ENCODE measurements at places on chromosomes 12 and 14.

- H3K36me3 ChIP-seq, result no peaks in the 10 kb centered on the region
- no peaks in the 10 kb centered on the region for H3K27me3 ChIP-seq
- no peak overlapping the region for H3K27ac ChIP-seq
- no peak overlapping the region for H3K4me3 ChIP-seq
Observed at GRCh38 chr12:18859400-18859799, 121.5 kb downstream of the CAPZA3 start.

DNA sequence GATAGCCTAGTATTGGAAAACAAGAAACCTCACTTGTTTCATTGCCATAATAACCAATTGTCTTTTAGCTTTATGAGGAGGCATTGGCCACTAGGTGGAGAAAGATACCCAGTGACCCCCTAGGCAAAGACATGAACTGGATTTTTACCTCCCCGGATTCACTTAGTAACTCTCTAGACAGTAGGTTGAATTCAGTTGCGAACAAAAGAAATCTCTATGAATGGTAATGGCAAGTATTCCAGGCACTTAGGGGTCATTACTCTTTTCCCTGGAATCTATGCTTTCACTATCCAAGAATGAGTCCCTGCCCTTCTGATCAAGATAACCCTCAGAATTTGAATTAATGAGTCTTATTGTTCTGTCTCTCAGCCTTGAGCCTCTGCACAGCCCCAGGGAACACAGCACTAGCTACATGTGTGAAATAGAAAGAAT is 29.5 kb upstream of the RHOJ start:
- H3K27ac ChIP-seq, result no peak overlapping the region
- no peaks in the 10 kb centered on the region for H3K27me3 ChIP-seq
- H3K36me3 ChIP-seq, result no peaks in the 10 kb centered on the region

- no peak for ATAC-seq
- H3K27me3 ChIP-seq, result peaks cover 78% of the 10 kb centered on the region
Observed at GRCh38 chr12:130336723-130337487, 782 bp upstream of the PIWIL1 start.

GRCh38 chr14:75794615-75795038 is 133.6 kb downstream of the TTLL5 start:
- no peaks in the 10 kb centered on the region for H3K36me3 ChIP-seq
- no peaks in the 10 kb centered on the region for H3K27me3 ChIP-seq
- no peak overlapping the region for H3K27ac ChIP-seq
- no peak overlapping the region for H3K4me3 ChIP-seq
- ATAC-seq, result peak; percentile 74
- no peaks in the 10 kb centered on the region for H3K4me1 ChIP-seq

DNA sequence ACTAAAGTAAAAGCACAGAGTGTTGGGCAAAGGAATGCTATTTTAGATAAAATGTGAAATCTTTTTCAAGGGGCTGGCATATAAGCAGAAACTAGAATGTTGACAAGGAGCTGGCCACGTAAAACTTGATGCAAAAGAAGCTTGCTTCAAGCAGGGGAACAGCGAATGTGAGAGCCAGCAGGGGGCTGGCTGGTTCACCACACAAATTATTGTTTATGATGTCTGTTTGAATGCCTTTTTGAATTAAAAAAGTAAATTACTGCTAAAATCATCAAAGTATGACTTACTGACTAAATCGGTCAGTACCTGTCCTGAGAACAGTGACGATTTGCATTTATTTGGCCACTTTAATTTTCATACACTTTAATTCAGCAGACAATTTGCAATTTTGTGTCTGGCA is 38.9 kb upstream of the TMTC2 start:
- H3K4me1 ChIP-seq, result no peaks in the 10 kb centered on the region
- no peak overlapping the region for H3K27ac ChIP-seq
- no peak overlapping the region for H3K4me3 ChIP-seq
- no peaks in the 10 kb centered on the region for H3K36me3 ChIP-seq
- no peaks in the 10 kb centered on the region for H3K27me3 ChIP-seq

- H3K27me3 ChIP-seq, result no peaks in the 10 kb centered on the region
- no peak for ATAC-seq
- H3K36me3 ChIP-seq, result no peaks in the 10 kb centered on the region
- no peak overlapping the region for H3K27ac ChIP-seq
- H3K4me1 ChIP-seq, result no peaks in the 10 kb centered on the region
- H3K4me3 ChIP-seq, result no peak overlapping the region
Observed at GRCh38 chr12:91663744-91664143, 481.1 kb upstream of the DCN start.

GRCh38 chr12:26723379-26724308 is 109.3 kb downstream of the ITPR2 start:
- peak overlapping the region; percentile 47 for H3K27ac ChIP-seq
- no peaks in the 10 kb centered on the region for H3K36me3 ChIP-seq
- H3K4me1 ChIP-seq, result peaks cover 7% of the 10 kb centered on the region
- H3K4me3 ChIP-seq, result no peak overlapping the region

GRCh38 chr14:101073598-101073965 is 170.1 kb upstream of the RTL1 start:
- H3K27me3 ChIP-seq, result peaks cover 76% of the 10 kb centered on the region
- peaks cover 2% of the 10 kb centered on the region for H3K4me1 ChIP-seq
- no peak overlapping the region for H3K27ac ChIP-seq
- H3K4me3 ChIP-seq, result no peak overlapping the region
- no peak for ATAC-seq
- H3K36me3 ChIP-seq, result no peaks in the 10 kb centered on the region

GRCh38 chr12:59834659-59835474 is 239.0 kb downstream of the SLC16A7 start:
- no peak overlapping the region for H3K27ac ChIP-seq
- no peaks in the 10 kb centered on the region for H3K27me3 ChIP-seq
- no peaks in the 10 kb centered on the region for H3K36me3 ChIP-seq
- H3K4me1 ChIP-seq, result no peaks in the 10 kb centered on the region
- no peak for ATAC-seq

DNA sequence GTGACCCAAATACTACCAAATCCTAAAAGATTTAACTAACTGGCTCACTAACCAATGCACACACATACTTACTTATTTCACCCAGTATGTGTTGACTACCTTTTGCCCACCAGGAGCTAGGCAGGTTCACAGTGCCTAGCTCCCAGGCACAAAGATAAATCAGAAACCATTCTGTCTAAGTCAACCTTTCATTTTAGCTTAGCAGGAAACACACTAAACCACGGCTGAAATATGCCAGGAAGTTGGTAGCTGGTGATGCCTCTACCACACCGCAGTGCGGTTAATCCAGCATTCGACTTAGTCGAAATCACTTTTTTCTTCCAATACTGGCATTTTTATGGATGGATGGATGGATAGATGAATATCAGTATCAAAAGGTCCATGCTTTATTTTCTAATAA is 597.7 kb downstream of the DIO2 start:
- no peak overlapping the region for H3K4me3 ChIP-seq
- H3K27ac ChIP-seq, result no peak overlapping the region
- peaks cover 3% of the 10 kb centered on the region for H3K4me1 ChIP-seq
- H3K36me3 ChIP-seq, result no peaks in the 10 kb centered on the region

DNA sequence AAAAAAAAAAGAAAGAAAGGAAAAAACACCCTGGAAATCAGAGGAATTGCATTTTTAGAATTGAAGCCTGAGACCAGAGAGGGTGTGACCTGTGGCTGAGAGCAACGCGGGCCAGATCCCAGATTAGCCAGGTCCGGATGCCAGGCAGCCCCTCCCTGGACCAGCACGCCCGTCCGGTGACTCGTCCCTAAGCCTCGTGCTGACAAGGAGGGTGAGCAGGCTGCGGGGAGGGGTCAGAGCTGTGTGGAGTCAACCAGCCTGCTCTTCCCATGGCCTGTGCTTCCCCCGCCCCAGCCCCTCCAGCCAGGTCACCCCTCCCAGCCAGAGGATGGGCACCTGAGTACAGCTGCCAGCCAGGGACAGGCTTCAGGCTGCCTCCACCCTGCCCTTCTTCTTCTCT is 4.2 kb upstream of the KLC1 start:
- peak overlapping the region; percentile 62 for H3K27ac ChIP-seq
- no peak overlapping the region for H3K4me3 ChIP-seq
- peak; percentile 72 for ATAC-seq
- no peaks in the 10 kb centered on the region for H3K4me1 ChIP-seq
- no peaks in the 10 kb centered on the region for H3K27me3 ChIP-seq
- H3K36me3 ChIP-seq, result no peaks in the 10 kb centered on the region

DNA sequence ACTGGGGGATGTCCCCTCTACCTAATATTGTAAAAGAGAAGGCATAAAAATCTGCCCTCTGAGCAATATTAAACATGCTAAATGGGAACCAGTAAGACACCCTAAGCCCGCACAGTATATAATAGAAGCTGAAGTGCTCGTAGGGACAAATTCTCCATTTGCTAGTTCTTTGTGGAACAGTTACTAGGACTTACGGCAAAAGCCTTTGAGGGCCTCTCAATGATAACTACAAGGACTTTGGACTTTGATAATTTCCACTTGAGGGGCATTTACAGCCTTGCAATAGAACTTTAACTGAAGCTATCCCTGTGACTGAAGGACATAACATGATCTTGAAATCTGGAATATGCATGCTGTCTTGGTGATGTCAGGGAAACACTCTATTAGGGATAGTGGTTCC is 111.5 kb upstream of the IFNG-AS1 start:
- H3K27ac ChIP-seq, result no peak overlapping the region
- no peaks in the 10 kb centered on the region for H3K27me3 ChIP-seq
- ATAC-seq, result no peak

GRCh38 chr12:119013023-119013422 is 31.7 kb downstream of the SRRM4 start:
- H3K4me3 ChIP-seq, result no peak overlapping the region
- H3K4me1 ChIP-seq, result no peaks in the 10 kb centered on the region
- ATAC-seq, result no peak
- H3K36me3 ChIP-seq, result no peaks in the 10 kb centered on the region
- H3K27me3 ChIP-seq, result peaks cover 92% of the 10 kb centered on the region
- no peak overlapping the region for H3K27ac ChIP-seq

DNA sequence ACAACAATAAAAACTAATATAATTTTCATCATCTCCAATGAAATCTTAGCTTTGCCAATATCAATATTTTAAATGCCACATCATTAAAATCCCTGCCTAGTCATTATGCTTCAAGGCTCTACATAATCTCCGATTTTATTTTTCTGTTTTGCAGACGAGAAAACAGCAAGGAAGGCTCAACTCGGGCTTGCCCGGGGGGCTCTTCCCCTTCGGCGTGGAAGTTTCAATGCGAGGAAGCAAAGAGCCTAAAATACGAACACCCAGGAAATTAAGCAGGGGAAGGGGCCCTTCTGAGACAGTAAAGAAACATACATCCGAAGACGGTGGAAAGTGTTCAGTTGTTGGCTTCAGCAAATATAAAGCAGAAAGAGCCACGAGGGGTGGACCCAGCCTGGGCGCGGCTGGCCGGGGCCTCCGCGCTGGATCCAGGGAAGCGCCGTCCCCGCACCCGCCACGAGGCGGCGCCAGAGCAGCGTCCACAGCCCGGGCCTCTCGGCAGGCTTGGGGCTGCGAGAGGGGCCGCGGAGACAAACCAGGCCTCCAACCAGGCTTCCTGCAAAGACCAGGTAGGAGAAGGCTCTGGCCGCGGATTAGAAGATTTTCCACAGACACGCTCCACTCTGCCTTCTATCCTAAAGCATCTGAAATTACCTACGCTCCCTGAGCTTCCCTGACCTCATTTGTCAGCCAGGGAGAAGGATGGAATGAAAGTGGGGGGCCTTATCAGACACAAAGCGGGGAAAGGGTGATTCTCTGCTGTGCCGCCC is 77.2 kb downstream of the SERPINA3 start:
- H3K36me3 ChIP-seq, result no peaks in the 10 kb centered on the region
- H3K27me3 ChIP-seq, result peaks cover 19% of the 10 kb centered on the region
- H3K4me1 ChIP-seq, result no peaks in the 10 kb centered on the region
- no peak overlapping the region for H3K27ac ChIP-seq
- ATAC-seq, result peak; percentile 88
- H3K4me3 ChIP-seq, result no peak overlapping the region

DNA sequence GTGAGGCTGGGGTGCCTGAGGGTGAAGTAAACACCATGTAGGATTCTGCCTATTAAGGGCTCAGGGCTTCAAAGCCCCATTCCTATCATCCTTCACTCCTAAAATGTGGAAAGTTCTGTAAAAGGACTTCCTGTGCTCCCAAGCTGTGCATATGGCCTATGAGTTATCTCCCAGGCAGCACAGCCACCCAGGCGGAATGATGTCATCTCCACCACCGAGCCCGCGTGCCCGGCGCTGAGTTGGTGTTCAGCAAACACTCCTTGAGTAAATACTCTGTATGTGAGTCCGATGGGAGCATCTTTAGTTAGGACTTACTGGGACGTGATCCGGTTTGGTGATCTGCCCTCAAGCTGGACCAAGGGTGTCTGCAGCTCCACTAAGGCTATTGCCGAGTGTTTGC is 437.3 kb downstream of the MED13L start:
- ATAC-seq, result no peak
- no peaks in the 10 kb centered on the region for H3K36me3 ChIP-seq
- H3K4me3 ChIP-seq, result no peak overlapping the region
- peaks cover 11% of the 10 kb centered on the region for H3K27me3 ChIP-seq

Measured in gastroesophageal sphincter (tissue), 4 donors.